Activated B cell treated with CpG ODN at 0.5 μM for 24 hours (primary cell): ENCODE measurements at places on chromosomes 3 and 15.
A peak's percentile ranks its signal among the peaks of the same experiment; 100 is the strongest.

GRCh38 chr3:177746337-177746933, 549.2 kb upstream of the TBL1XR1 start:
- DNase-seq = no peak

DNA sequence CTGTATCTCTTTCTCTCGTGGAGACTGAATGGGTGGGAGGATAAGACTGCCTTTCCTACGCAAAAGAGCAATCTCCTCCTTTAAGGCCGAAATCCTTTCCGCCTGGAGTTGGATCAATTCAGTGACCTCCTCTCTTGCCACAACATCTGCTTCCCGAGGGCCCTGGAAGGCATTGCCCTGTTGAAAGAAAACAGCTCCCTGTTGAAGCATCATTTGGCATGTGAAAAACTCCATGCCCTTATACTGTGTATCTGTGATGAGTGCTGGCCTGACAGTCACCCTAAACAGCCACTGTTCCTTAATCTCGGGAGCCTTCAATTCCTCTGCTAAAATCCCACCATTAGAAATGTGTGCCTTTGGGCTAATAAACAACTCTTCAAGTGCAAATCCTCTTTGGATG, 80.2 kb downstream of the BOC start:
- DNase-seq = no peak

DNA sequence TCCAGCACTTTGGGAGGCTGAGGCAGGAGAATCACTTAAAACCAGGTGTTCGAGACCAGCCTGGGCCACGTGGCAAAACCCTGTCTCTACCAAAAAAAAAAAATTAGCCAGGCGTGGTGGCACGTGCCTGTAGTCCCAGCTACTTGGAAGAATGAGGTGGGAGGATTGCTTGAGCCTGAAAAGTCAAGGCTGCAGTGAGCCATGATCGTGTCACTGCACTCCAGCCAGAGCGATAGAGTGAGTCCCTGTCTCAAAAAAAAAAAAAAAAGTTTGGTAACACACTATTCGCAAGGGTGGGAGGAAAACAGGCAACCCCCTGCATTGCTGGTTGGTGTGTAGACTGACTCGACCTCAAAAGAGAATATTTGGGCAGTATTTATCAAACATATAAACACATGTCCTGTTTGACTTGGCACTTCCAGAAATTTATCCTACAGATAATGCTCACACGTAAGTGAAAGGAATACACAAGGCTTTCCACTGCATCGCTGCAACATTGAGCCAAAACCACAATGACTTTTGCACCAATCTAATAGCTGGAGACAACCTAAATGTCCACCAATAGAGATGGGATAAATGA, 3.1 kb upstream of the ANPEP start:
- no peak for DNase-seq

GRCh38 chr3:7876741-7877297, 624.8 kb upstream of the LMCD1 start:
- no peak for DNase-seq

DNA sequence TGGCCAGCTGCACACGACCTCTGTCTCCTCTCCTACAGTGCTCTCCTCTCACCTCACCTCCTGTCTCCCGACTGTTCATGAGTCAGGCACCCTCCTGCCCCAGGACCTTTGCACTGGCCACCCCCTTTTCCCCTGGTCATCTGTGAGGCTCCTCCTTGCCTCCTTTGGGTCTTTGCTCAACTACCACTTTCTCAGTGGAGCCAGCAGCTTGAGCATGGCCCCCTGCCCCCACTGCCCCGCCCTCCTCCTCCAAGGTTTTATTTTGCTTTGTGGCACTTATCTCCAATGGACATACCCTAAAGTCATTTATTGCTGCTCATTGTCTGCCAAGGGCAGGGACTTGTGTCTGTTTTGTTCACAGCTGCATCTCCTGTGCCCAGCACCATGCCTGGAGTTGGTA, 64.3 kb downstream of the MGLL start:
- DNase-seq = no peak

DNA sequence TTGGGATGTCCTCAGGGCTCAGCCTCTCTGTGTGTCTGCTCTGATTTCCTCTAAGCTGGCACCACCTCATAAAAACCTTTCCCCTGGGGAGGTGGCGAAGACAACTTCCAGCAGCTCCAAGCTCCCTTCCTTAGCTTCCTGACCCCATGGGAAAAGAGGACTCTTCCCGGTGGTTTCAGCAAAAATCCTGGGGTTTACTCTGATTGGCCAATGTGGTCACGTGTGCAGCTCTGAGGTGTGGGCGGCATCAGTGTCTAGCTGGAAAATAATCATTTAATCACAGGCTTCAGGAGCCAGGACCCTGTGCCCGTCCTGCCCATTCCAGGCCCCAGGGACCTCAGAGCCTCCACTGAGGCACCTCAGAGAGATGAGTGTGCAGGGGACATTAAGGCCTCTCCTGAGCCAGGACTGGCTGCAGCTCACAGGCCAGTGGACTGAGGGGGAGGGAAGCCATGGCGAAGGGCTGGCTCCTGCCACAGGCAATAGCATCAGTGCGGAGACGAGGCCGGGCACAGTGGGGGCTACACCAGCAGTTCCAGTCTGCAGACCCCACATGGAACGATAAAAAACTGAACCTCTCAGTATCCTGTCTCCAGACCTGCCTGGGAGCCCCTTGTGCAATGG, 104.1 kb downstream of the TPRA1 start:
- no peak for DNase-seq

DNA sequence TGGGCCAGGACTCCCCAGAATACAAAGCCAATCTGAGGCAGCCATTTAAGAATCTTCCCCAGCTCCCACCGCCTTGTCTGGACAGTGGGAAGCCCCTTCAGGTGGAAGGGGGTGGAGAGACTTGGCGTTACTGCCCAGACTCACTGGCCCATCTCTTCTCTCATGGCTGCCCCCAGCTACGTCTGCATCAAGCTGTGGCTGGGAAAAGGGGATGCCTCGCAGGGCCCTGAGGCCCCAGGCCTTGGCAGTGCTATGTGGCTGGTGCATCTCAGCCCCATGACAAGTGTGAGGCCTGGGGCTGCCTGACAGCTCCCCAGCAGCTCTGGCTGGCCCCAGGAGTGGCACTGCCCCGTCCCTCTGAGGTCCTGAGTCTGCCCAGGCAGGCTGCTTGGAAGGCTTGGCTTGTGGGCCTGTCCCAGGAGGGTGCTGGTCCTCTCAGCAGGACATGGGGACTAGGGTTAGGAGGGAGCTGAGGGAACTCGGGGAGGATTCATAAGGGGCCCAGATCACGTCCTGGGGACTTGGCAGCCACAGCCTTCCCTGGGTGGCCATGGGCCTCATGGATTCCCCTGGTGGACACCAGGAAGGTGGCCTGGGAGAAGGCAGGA, 20.2 kb upstream of the SLC41A3 start:
- DNase-seq = no peak

DNA sequence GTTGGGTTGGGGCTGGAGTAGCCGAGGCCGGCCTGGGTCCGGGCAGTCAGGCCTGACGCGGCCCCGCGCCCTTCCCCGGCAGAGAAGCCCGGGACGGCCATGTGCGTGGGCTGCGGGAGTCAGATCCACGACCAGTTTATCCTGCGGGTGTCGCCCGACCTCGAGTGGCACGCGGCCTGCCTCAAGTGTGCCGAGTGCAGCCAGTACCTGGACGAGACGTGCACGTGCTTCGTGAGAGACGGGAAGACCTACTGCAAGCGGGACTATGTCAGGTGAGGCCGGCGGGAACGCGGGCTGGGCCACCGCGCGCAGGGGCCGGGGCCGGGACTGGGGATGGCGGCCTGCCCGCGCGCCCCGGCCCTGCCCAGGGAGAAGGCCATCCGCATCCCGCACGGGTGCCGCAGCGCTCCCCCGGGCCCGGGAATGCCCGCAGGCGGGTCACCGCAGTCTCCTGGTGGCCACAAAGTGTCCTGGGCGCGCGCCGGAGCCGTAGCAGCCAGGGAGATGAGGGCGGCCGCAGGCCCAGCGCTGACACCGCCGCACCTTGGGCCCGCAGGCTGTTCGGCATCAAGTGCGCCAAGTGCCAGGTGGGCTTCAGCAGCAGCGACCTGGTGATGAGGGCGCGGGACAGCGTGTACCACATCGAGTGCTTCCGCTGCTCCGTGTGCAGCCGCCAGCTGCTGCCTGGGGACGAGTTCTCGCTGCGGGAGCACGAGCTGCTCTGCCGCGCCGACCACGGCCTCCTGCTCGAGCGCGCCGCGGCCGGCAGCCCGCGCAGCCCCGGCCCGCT, 1.3 kb downstream of the ISL2 start:
- DNase-seq = peak; percentile 45
